Stimulated activated CD4-positive, alpha-beta T cell treated with anti-CD3 and anti-CD28 coated beads, TNF-alpha, amount 100 ng/mL, for 4 hours (primary cell): ENCODE measurements at places on chromosomes 7 and 10.

DNA sequence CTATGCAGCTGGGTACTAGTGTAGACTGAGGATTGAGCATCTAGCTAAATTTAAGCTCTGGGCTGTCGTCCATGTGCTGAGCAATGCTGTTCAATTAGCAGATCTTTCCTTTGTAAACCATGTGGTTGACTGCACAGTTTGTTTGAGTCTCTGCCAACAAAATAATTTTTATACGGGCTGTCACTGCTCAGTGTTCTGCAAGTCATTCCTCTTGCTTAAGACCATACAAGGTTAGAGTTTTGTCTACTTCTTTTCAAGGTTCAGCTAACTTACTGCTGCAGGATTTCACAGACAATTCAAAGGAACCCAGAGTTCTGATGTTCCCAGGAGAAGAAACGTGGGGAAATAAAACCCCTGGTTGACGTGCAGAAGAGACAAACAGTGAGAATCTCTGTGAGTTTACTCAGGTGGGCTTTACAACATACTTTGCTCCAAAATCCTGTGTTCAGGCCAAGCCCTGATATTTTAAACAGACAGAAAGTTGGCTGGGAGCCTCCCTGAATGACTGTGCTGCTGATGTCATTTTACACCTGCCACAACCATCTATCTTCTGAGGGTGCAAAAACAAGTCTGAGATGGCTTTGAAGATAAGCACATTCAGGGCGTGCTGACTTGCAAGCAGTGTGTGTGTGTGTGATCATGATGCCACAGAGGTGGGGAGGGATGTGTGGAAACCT is 177.1 kb upstream of the SVIL start:
- DNase-seq: no peak

DNA sequence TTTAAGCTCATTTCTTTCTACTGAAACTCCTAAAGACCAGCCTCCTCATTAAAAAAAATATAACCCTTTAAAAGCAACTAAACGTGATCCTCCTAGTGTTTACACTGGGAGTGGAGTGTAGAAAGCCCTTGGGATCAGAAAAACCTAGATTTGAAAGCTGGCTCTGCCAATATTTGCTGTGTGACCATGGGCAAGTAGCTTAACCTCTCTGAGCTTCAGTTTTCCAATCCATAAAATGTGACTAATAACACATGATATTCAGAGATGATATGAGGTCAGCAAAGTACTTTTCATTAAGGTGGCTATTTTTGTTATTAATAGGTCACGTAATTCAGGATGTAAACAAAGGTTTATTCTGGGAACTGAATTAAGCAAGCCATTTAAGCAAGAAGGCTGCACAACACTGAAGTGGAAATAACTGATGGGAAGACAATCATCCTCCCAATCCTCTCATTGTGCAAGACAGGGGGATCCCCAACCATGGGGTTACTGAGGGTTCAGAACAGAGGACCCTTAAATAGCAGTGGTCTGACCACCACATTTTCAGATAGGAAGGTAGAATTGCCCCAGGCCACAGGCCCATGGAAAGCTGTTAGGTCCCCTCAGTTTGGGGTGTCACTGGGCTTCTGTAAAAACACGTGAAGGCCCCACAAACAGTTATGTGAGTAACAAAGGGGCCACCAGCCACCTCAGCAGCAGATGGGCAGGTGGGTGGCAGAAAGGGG is 49.1 kb upstream of the EEPD1 start:
- no peak for DNase-seq

GRCh38 chr7:105439174-105439893 is 50.6 kb upstream of the SRPK2 start:
- no peak for DNase-seq

DNA sequence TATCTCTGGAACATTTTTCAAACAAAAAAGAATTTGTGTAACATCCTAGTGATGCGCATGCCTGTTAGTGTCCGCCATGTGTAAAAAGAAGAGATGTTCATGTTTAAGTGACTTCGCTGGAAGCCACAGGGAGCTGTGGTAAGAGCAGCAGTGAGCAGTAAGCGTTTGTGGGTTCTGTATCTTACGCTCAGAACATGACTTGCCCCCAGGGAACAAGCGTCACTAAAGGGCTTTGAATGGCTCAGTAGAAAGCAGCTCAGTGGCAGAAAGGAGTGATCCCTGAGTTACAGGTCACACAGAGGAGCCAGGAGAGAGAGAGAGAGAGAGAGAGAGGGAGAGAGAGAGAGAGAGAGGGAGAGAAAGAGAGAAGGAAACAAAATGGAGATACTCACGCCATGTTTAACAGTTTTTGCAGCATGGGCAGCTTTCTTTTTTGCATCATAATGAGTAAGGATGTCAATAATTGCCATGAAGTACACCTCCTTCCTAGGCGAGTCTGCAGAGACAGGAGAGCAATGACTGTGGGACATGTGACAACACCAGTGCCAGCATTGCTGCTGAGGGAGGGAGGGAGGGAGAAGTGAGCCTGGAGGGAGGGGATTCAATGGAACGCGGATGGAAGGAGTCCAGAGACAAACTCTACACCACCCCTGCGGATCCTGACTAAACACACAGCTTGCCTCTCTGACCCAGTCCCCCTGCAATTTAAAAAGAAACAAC is 174.6 kb downstream of the PIP4K2A start:
- no peak for DNase-seq

DNA sequence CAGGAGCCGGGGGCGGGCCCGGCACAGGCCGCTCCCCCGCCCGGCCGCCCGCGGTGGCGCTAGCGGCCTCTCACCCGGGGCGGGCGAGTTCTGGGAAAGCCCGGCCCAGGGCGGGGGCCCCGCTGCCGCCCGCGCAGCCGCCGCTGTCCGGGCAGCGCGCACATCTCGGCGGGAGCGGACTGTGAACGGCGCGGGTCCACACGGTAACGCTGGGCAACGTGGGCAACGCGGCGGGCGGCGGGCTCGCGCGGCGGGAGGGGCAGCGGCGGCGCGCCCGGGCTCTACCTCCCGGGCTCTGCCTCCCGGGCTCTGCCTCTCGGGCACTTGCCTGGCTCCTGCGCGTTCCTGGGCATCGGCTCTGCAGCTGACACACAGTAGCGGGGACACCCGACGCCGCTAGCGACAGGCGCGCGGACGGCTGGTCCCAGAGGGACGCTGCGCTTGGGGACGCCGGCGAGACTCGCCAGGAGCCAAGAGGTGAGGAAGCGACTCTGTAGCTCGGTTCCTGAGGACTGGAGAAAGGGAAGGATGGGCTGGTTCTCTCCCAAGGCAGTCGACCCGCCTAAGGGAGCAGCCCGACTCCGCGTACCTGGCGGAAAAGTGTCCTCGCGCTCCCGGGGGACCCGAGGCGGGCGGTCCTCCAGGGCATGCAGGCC is at the start of gene PLCE1:
Gene PLCE1 (plus strand): TSS at position 150 of the 656 bp plus-strand sequence. CDS start 37,116 bp downstream, outside the sequence.
- DNase-seq: no peak

DNA sequence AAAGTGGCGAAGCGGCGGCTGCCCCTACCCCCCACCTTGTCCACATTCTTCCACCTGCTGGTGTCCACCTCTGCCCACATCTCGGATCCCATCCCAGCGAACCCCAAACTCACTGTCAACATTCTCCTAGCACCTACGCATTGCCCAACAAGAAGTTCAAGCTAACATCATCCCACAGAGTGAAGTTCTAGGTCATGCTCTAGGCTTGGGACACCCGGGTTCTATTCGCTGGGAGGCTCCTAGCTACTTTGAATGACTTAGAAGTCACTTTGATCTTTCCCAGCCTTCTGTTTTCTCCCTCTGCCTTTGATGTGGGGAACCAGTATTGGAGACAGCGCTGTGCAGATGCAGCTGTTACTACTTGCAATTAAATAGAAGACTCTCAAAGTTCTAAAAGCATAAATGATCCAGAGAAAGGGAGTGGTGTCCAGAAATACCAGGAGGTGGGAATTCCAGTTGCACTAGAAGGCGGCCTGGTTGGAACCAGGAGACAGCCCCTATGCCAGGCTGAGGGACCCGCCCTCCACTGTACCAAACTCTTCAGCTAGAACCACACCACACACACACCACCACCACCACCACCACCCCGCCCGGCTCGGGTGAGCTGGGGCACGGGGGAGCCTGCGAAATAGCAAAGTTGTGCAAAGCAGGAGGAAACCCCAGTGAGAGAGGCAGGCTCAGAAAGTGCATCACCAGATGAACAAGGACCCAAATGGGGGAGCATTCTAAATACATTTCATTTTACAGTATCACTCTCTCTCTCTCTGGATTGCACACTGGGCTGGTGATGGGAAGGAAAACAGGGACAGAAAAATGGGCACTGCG is 5.5 kb upstream of the VGF start:
- no peak for DNase-seq
